Tibial nerve (tissue), 4 donors: ENCODE measurements at places on chromosomes 13 and 19. TPM values are rescaled to one million over a fixed set of nuclear protein-coding genes. Genes with fewer than 3 reads are reported as not detected.

The PLK5 gene
- 0.44 TPM for total RNA-seq

The VSTM1 gene
- total RNA-seq, result not detected

The PSPN gene
- under 0.01 TPM for total RNA-seq

The C2CD4C gene
- 2.2 TPM for total RNA-seq

The PTH2 gene
- not detected for total RNA-seq

The CGB5 gene
- total RNA-seq, result not detected

The TLE6 gene
- 13.5 TPM for total RNA-seq

The ATP7B gene
- 6.7 TPM for total RNA-seq

The BST2 gene
- total RNA-seq, result 71.0 TPM

The ZNF578 gene
- 2.9 TPM for total RNA-seq

The HIF3A gene
- total RNA-seq, result 222 TPM

GRCh38 chr13:50069261-50069660, 54.0 kb downstream of the KCNRG start:
- no peaks in the 10 kb centered on the region for H3K27me3 ChIP-seq
- no peaks in the 10 kb centered on the region for H3K4me1 ChIP-seq
- no peak overlapping the region for H3K27ac ChIP-seq
- no peak overlapping the region for H3K4me3 ChIP-seq
- H3K36me3 ChIP-seq, result no peaks in the 10 kb centered on the region

- no peak for DNase-seq
- no peak overlapping the region for H3K4me3 ChIP-seq
- H3K4me1 ChIP-seq, result peaks cover 6% of the 10 kb centered on the region
- H3K27me3 ChIP-seq, result no peaks in the 10 kb centered on the region
- H3K27ac ChIP-seq, result no peak overlapping the region
Measured at GRCh38 chr13:110127986-110128511, 178.9 kb downstream of the COL4A1 start.

- DNase-seq, result no peak
- H3K27me3 ChIP-seq, result no peaks in the 10 kb centered on the region
- H3K4me1 ChIP-seq, result peaks cover 58% of the 10 kb centered on the region
- H3K36me3 ChIP-seq, result no peaks in the 10 kb centered on the region
Measured at GRCh38 chr13:51590971-51591627, 6.8 kb downstream of the WDFY2 start.

- H3K27ac ChIP-seq, result no peak overlapping the region
- no peaks in the 10 kb centered on the region for H3K27me3 ChIP-seq
- DNase-seq, result no peak
- no peaks in the 10 kb centered on the region for H3K36me3 ChIP-seq
Measured at GRCh38 chr13:26599403-26599802, 41.9 kb downstream of the WASF3 start.

GRCh38 chr13:41467425-41467945, 10.1 kb downstream of the RGCC start:
- H3K27ac ChIP-seq, result peak overlapping the region; percentile 86
- H3K36me3 ChIP-seq, result peaks cover 70% of the 10 kb centered on the region
- no peaks in the 10 kb centered on the region for H3K27me3 ChIP-seq
- no peaks in the 10 kb centered on the region for H3K4me1 ChIP-seq
- H3K4me3 ChIP-seq, result peak overlapping the region; percentile 20

- H3K27ac ChIP-seq, result no peak overlapping the region
- no peaks in the 10 kb centered on the region for H3K36me3 ChIP-seq
- no peaks in the 10 kb centered on the region for H3K4me1 ChIP-seq
- no peak overlapping the region for H3K4me3 ChIP-seq
Measured at GRCh38 chr13:24630121-24630520, 50.1 kb upstream of the ATP12A start.

- DNase-seq, result no peak
- H3K36me3 ChIP-seq, result no peaks in the 10 kb centered on the region
- H3K4me1 ChIP-seq, result no peaks in the 10 kb centered on the region
- no peak within 1 kb of the TSS for H3K4me3 ChIP-seq
- no peaks in the 10 kb centered on the region for H3K27me3 ChIP-seq
Measured at GRCh38 chr19:44613295-44614178, at the start of gene IGSF23. IGSF23 (plus strand) TSS chr19:44613563; CDS start chr19:44613646, 83 bp downstream.

GRCh38 chr19:9597027-9597426, 12.7 kb upstream of the ZNF121 start:
- H3K4me1 ChIP-seq, result no peaks in the 10 kb centered on the region
- no peak for DNase-seq
- no peaks in the 10 kb centered on the region for H3K36me3 ChIP-seq
- no peak overlapping the region for H3K27ac ChIP-seq
- no peak overlapping the region for H3K4me3 ChIP-seq

DNA sequence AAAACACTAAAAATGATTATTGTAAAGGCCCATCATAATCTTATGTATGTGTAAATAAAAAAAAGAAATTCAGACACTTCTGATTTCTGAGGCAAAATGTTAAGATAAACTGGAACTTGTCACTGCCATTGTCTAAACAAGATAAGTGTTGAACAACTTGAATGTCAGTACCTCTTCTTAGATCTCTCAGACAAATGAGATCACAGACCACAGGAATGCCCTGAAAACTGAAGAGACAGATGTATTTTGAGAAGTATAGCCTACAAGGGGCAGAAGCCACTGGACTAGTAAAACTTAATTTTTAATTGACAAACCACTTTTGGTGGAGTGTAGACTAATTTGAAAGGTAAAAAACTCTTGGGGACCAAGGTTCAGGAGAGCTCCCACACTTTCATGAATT, 375.5 kb upstream of the SLITRK5 start:
- no peak overlapping the region for H3K27ac ChIP-seq
- H3K36me3 ChIP-seq, result no peaks in the 10 kb centered on the region
- DNase-seq, result no peak

GRCh38 chr13:73089213-73089612, 30.4 kb downstream of the KLF5 start:
- H3K4me1 ChIP-seq, result no peaks in the 10 kb centered on the region
- no peak overlapping the region for H3K27ac ChIP-seq
- no peaks in the 10 kb centered on the region for H3K36me3 ChIP-seq
- DNase-seq, result no peak
- H3K4me3 ChIP-seq, result no peak overlapping the region
- no peaks in the 10 kb centered on the region for H3K27me3 ChIP-seq

GRCh38 chr19:4342314-4342614, 1.1 kb upstream of the MPND start:
- peak overlapping the region; percentile 96 for H3K27ac ChIP-seq
- no peaks in the 10 kb centered on the region for H3K4me1 ChIP-seq
- H3K27me3 ChIP-seq, result no peaks in the 10 kb centered on the region
- no peaks in the 10 kb centered on the region for H3K36me3 ChIP-seq
- DNase-seq, result peak; percentile 25
- H3K4me3 ChIP-seq, result peak overlapping the region; percentile 77

GRCh38 chr19:29364224-29364726, 151.3 kb upstream of the UQCRFS1 start:
- H3K4me3 ChIP-seq, result no peak overlapping the region
- H3K4me1 ChIP-seq, result no peaks in the 10 kb centered on the region
- no peaks in the 10 kb centered on the region for H3K36me3 ChIP-seq
- no peak for DNase-seq
- no peak overlapping the region for H3K27ac ChIP-seq

- H3K4me3 ChIP-seq, result no peak overlapping the region
- no peak for DNase-seq
- H3K27me3 ChIP-seq, result no peaks in the 10 kb centered on the region
- no peaks in the 10 kb centered on the region for H3K4me1 ChIP-seq
Measured at GRCh38 chr13:100543872-100544602, 44.6 kb downstream of the GGACT start.

DNA sequence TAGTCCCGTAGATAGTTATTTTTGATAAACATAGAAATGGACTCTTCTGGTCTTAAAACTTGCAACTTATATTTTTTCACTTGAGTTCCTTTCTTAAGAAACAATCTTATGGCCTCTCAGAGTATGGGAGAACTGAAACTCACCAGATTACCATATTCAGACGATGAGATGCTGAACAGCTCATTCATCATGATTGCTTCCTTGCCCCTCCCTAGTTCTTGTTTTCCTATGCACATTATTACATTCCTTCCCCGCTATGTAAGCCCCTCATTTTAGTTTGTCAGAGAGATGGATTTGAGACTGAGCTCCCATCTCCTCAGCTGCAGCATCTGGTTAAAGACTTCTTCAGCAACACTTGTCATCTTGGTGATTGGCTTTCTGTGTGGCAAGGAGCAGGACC, 158.5 kb downstream of the SLITRK6 start:
- H3K4me3 ChIP-seq, result no peak overlapping the region
- H3K27me3 ChIP-seq, result no peaks in the 10 kb centered on the region
- no peak for DNase-seq
- H3K36me3 ChIP-seq, result no peaks in the 10 kb centered on the region
- no peaks in the 10 kb centered on the region for H3K4me1 ChIP-seq

GRCh38 chr13:84962849-84963248, 836.4 kb downstream of the SLITRK6 start:
- no peaks in the 10 kb centered on the region for H3K27me3 ChIP-seq
- no peaks in the 10 kb centered on the region for H3K4me1 ChIP-seq
- H3K36me3 ChIP-seq, result no peaks in the 10 kb centered on the region
- H3K27ac ChIP-seq, result no peak overlapping the region
- no peak for DNase-seq

GRCh38 chr13:91270031-91270430, 77.5 kb upstream of the MIR17HG start:
- no peak overlapping the region for H3K4me3 ChIP-seq
- no peaks in the 10 kb centered on the region for H3K4me1 ChIP-seq

- H3K36me3 ChIP-seq, result no peaks in the 10 kb centered on the region
- H3K27ac ChIP-seq, result peak overlapping the region; percentile 100
- peak; percentile 85 for DNase-seq
Measured at GRCh38 chr19:4065430-4066175, 1.1 kb downstream of the ZBTB7A start.

DNA sequence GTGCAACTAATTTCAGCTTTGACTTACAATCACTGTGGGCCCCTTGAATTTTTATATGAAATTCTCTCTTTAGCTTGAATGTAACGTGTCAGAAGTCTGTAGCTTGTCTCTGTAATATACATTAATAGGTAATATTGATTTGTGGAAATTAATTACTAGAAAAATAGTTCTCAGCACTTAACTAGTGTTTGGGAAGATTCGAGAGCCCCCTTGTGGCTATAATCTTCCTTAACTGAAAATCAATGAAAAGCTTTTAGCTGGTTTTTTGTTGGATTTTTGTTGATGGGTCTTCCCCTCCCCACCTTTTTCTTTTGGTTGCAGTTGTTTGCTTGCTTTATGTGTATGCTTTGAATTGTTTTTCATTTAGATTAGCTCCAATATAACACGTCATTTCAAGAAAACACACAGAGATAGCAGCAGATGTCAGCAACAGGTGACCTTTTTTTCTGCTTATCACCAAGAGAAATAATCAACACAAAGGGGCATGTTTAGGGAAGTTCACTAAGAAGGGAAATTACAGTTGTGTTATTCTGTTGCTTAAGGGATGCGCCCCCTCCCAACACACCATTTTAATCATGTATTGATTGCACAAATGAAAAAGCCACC, 176.8 kb downstream of the OXGR1 start:
- no peak for DNase-seq
- H3K36me3 ChIP-seq, result no peaks in the 10 kb centered on the region
- no peaks in the 10 kb centered on the region for H3K27me3 ChIP-seq
